Body of pancreas (tissue), 4 donors: ENCODE measurements at places on chromosomes 16 and 17. TPM values are rescaled to one million over a fixed set of nuclear protein-coding genes. Genes with fewer than 3 reads are reported as not detected.

GRCh38 chr16:5044011-5044540 is 10.3 kb upstream of the NAGPA start:
- no peak overlapping the region for H3K27ac ChIP-seq
- DNase-seq: no peak
- H3K4me3 ChIP-seq: no peak overlapping the region

Gene TNK1
- 12.7 TPM for total RNA-seq

Gene AOC2
- 1.0 TPM for total RNA-seq

GRCh38 chr17:16926061-16926511 is 45.8 kb downstream of the TNFRSF13B start:
- no peak overlapping the region for H3K27ac ChIP-seq
- H3K27me3 ChIP-seq: no peaks in the 10 kb centered on the region
- H3K4me1 ChIP-seq: peaks cover 17% of the 10 kb centered on the region
- H3K4me3 ChIP-seq: no peak overlapping the region
- H3K36me3 ChIP-seq: no peaks in the 10 kb centered on the region
